ENCODE measurements at places on chromosomes 7 and 10. TPM values are rescaled to one million over a fixed set of nuclear protein-coding genes. Genes with fewer than 3 reads are reported as not detected.

- no peak for DNase-seq
These were observed 38.9 kb downstream of the MET start for GRCh38 chr7:116710764-116711452.

DNA sequence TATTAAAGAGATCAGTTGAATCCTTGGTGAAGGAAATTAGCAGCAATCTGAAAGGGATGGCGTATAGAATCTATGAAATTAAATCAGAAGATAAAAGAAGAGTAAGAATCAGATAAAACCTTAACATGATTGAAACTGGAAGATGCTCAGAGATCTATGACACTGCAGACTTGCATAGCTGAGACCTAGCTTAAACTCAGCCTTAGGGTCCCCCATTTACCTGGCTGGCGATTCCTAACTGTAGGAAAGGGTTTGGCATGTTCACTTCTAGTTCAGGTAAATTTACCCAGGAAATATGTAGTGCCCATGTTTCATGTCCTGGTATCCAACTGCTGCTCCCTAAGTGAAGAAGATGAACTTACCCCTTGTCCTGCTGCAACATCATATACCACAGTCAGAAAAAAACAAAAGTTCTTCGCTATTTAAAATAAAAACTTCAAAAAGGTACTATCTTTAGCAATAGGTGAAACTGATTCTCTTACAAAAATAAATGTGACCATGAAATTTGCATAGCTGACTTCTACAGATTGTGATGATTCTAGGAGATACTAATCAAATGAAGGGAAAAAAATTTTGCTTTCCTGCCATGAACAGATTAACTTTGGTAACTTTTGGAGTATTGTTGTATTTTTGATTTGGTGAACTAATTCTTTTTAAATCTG, 47.8 kb upstream of the TMEM243 start:
- no peak for DNase-seq

The FKBP6 gene
- total RNA-seq = not detected

The SORCS1 gene
- 0.27 TPM for total RNA-seq

- no peak for DNase-seq
These were observed 23.3 kb downstream of the MMS19 start for GRCh38 chr10:97474918-97475317.

GRCh38 chr7:17256375-17256774, 42.1 kb upstream of the AHR start:
- no peak for DNase-seq

DNA sequence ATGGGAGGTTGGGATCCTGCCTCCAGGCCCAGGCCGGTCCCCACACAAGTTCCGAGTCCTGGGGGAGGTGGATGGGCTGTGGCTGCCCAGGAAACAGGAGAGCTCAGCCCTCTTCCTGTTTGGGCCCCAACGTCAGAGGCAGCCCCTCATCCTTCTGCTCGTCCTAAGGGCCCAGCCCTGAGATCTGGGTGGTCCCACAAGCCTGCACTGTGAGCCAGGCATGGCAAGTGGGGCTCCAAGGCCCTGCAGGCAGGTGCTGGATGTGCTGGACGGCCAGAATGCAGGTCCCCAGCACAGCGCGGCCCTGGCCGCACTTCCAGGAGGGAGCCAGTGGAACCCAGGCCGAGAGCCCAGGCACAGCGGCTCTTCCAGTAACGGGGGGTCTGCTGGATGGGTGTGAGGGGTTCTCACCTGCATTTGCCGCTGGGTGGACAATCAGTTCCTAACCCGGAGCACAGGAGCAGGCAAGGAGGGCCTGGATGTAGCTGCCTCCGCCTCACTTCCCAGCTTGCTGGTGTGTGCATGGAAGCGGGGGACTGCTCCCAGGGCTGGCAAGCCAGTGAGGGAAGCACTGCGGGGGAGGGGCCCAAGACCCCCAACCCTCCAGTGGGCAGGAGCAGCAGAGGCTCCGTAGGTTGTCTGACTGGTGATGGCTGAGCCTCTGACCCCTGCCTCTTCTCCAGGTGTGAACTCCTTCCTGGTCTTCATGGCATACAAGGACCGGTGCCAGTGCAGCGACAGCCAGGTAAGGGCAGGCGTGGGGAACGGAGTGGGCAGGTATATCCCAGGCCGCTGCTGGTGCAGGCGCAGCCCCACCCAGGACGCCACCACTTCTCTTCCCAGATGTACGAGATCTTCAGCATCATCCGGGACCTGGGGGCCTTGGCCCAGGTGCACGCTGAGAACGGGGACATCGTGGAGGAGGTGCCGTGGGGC, 9.7 kb downstream of the DPYSL4 start:
- DNase-seq = no peak

The MYL10 gene
- total RNA-seq = not detected

The MPLKIP gene
- 20.2 TPM for total RNA-seq

- DNase-seq = no peak
These were observed 235.2 kb upstream of the NRP1 start for GRCh38 chr10:33569702-33570101.

GRCh38 chr7:139999516-139999915, 63.2 kb downstream of the PARP12 start:
- DNase-seq = no peak

The AEBP1 gene
- total RNA-seq = 1,415 TPM

- DNase-seq = no peak
These were observed 27.9 kb downstream of the LRRC20 start for GRCh38 chr10:70354556-70354955.

The LIPN gene
- not detected for total RNA-seq

DNA sequence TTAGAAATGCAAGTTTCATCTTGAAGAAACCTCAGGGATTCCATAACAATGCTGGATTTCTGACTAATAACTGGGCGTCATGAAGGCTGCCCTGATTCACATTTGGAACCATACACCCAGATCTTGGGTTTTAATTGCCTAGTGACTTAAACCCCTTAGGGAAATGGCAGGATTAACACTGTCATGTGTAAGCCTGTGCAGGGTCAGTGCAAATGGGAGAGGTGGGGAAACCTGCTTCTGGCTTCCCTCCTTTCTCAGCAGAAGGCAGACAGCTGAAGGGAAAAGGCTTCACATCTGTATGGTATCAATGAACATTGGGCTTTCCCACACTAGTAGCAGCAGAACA, 364.2 kb downstream of the ANKRD30A start:
- no peak for DNase-seq

- peak; percentile 43 for DNase-seq
These were observed 298.5 kb downstream of the NEBL start for GRCh38 chr10:20598590-20598989.

The RNLS gene
- total RNA-seq = 9.4 TPM

The PDSS1 gene
- total RNA-seq = 2.0 TPM

The CH25H gene
- total RNA-seq = 5.6 TPM

DNA sequence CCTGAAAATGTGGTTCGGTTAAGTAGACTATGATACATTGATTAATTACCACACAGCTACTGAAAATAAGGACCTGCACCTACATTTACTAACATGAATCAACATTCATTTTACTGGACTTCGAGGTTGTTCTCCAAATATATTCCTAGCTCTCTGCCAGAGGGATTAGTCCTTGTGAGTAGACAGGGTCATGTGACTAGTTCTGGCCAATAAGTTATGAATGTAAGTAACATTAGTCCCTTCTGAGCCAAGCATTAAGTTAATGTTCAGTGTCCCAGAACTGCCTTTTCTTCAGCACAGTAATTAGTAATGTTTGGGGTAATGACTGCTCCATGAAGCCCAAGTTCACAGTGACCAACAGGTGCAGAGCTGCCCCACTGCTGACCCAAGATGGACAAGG, 9.2 kb downstream of the ITIH5 start:
- DNase-seq = no peak

DNA sequence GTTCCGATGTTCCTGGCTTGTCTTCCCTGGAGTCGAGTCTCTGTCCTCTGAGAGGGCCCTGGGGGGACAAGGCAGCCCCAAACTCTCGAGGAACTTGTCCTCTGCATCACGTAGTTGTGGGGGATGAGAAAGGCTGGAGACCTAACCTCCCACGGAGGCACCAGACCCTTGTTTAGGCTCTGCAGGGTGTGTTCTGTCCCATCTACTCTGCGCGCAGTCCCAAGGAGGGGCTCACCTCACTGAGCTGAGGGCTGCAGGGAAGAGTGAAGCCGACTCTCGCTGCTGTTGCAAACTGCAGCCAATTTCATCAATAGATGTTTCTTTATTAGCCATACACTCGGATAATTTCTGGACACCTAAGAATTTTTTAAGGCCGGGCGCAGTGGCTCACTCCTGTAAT, 186.7 kb upstream of the ADARB2 start:
- DNase-seq = no peak

- DNase-seq = no peak
These were observed 208.2 kb downstream of the CDK14 start for GRCh38 chr7:90804370-90804769.

DNA sequence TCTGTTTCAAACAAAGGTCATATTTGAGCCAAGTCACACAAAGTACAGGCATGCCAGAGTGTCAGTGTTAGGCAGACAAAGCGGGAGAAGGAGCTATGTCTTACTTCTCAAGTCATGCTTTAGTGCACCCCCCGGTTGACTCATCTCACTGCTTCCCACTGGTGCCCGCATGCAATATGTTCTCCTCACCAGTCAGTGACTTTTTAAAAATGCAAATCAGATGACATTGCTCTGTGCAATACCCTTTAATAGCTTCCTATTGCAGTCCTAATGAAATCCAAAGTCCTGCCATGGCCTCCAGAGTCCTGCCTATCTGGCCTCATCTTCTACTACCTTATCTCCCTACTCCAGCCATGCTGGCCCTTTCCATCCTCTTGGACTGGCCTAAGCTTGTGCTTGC, 429.1 kb downstream of the ACTR3B start:
- no peak for DNase-seq

The USP54 gene
- 45.1 TPM for total RNA-seq

The DGKI gene
- total RNA-seq = 22.3 TPM

The GTF2IRD1 gene
- 7.0 TPM for total RNA-seq

Data from thoracic aorta (tissue), 2 donors.